Large intestine (tissue), 12 donors: ENCODE measurements at places on chromosomes 1 and 21. TPM values are rescaled to one million over a fixed set of nuclear protein-coding genes. Genes with fewer than 3 reads are reported as not detected.

Gene IL20
- 0.06 TPM for polyA plus RNA-seq

Gene NTNG1
- 4.9 TPM for polyA plus RNA-seq

Gene TRIM63
- polyA plus RNA-seq: 6.4 TPM

Gene ZSCAN20
- 2.4 TPM for polyA plus RNA-seq

Gene HCN3
- polyA plus RNA-seq: 18.3 TPM

DNA sequence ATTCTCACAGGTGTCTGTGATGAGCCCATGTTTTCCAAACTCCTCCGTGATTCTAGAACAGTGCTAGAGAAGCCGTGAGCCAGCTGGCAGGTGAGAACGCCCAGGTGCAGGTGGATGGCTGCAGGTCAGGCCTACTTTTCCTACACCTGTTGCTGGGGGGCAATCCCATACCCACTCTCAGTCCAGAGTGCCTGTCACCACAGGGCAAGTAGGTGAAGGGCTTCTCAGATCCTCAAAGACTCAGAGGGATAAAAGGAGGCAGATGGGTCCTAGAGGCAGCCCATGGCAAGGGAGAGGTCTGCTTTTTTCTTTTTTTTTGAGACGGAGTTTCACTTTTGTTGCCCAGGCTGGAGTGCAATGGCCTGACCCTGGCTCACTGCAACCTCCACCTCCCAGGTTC, 50.7 kb upstream of the H6PD start:
- H3K27me3 ChIP-seq: peaks cover 30% of the 10 kb centered on the region
- peaks cover 9% of the 10 kb centered on the region for H3K4me1 ChIP-seq
- DNase-seq: no peak
- H3K4me3 ChIP-seq: no peak overlapping the region

DNA sequence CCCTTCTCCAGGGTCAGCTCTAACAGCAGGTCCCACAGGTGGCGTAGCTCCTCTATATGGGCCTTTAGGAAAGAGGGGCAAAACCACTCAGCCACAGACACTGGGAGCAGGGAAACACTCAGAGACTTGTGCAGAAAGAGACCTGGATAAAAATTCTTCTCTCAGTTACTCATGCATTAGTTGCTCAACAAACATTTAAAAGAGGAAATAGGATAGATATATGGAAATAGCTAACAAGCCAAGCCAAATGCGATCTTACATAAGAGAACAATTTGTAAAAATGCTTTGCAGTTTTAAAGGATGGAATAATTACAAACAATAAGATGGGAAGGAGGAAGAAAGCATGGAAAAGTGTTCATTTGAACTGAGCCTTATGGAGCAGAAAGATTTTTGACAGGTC, 4.9 kb downstream of the SPTA1 start:
- H3K36me3 ChIP-seq: no peaks in the 10 kb centered on the region
- no peak for DNase-seq
- no peak overlapping the region for H3K4me3 ChIP-seq
- no peaks in the 10 kb centered on the region for H3K27me3 ChIP-seq
- no peak overlapping the region for H3K27ac ChIP-seq

DNA sequence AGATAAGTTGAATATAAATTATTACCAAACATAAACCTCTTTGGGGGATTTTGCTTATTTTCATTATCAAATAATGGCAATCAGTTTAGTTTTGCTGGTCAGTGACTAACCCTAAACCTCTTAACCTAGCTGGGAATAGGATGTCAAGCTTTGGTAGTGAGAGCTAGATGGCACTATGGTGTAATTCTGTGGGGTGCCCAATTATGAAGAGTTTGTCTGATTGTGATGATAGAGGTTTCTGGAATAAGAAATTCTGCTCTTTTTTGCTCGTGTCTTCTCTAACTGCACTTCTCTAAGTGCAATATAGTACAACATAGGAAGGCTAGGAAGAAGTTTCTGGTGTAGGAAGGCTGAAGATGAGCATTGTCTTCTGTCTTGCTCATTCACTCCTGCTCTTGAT, 59.8 kb downstream of the XCL1 start:
- no peaks in the 10 kb centered on the region for H3K36me3 ChIP-seq
- peaks cover 7% of the 10 kb centered on the region for H3K4me1 ChIP-seq
- DNase-seq: no peak
- no peak overlapping the region for H3K4me3 ChIP-seq

- no peaks in the 10 kb centered on the region for H3K27me3 ChIP-seq
- DNase-seq: no peak
- H3K36me3 ChIP-seq: no peaks in the 10 kb centered on the region
- no peak overlapping the region for H3K4me3 ChIP-seq
- no peak overlapping the region for H3K27ac ChIP-seq
Measured at GRCh38 chr1:60759291-60759690, 323.1 kb upstream of the NFIA start.

DNA sequence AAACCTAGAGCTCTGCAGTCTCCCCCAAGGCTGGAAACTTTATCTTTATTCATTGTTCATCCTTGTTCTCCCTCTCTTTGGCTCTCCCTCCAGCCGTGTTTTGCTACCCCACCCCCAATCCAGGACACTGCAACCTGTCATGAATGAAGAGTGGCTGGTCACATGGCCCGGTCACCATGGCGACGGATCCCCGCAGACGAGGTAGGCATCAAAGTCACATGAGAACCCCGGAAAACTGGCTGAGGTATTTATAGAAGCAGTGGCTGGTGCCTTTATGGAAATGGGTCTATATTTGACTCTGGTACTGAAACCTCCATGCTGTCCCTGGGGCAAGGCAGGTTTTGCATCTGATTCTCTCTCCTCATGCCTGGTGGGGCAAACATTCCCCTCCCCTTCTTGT, 13.4 kb upstream of the SLC6A17 start:
- peaks cover 65% of the 10 kb centered on the region for H3K27me3 ChIP-seq
- H3K4me1 ChIP-seq: no peaks in the 10 kb centered on the region
- H3K36me3 ChIP-seq: no peaks in the 10 kb centered on the region
- peak; percentile 35 for DNase-seq
- H3K27ac ChIP-seq: no peak overlapping the region
- no peak overlapping the region for H3K4me3 ChIP-seq

- no peak overlapping the region for H3K27ac ChIP-seq
- H3K4me1 ChIP-seq: no peaks in the 10 kb centered on the region
- H3K4me3 ChIP-seq: no peak overlapping the region
Measured at GRCh38 chr1:47469910-47470309, 32.1 kb downstream of the FOXD2 start.

GRCh38 chr1:156708218-156708661, 2.9 kb upstream of the CRABP2 start:
- DNase-seq: no peak
- no peaks in the 10 kb centered on the region for H3K36me3 ChIP-seq
- peaks cover 27% of the 10 kb centered on the region for H3K27me3 ChIP-seq
- peaks cover 44% of the 10 kb centered on the region for H3K4me1 ChIP-seq

GRCh38 chr1:63775418-63776127, 1.8 kb downstream of the ROR1 start:
- peaks cover 27% of the 10 kb centered on the region for H3K4me1 ChIP-seq
- peak overlapping the region; percentile 58 for H3K4me3 ChIP-seq
- DNase-seq: no peak
- H3K27ac ChIP-seq: no peak overlapping the region

DNA sequence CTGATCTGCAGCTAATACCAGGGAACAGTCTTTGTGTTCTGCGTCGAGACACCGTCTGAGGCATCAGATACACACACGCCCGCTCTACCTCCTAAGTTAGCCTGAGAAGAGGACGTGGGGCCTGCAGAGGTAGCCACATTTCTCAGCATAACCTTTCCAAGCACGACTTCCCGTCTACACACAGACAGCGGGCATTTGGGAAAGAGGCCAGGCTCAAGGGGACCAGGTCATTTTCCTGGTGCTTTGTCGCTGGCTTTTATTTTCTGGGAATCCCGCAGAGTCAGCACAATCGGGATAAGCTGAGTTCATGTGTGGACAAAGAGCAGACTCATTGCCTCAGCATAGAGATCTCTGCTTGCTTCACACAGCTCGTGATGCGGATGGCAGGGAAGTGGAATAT, 72.5 kb upstream of the SMYD2 start:
- H3K4me1 ChIP-seq: no peaks in the 10 kb centered on the region
- no peaks in the 10 kb centered on the region for H3K36me3 ChIP-seq
- no peak overlapping the region for H3K4me3 ChIP-seq
- no peaks in the 10 kb centered on the region for H3K27me3 ChIP-seq

DNA sequence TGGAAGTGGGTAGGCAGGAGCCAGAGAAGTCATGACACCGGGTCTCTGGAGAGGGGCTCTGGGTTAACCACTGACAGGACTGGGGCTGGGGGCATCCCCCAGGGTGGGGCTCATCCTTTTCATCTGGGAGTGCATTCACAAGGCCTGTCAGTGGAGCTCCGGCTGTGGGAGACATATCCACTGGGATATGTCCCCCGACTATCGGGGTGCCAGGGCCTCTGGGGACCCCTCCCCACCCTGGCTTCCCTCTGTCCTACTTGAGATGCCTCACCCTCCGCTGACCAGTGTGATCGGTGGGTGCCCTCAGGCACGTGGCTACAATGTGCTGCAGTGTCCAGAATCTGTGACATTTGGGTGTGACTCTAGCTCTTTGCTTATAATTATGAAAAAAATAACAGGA, 92.3 kb upstream of the CD34 start:
- H3K4me1 ChIP-seq: no peaks in the 10 kb centered on the region
- DNase-seq: no peak
- H3K36me3 ChIP-seq: no peaks in the 10 kb centered on the region
- H3K4me3 ChIP-seq: no peak overlapping the region

DNA sequence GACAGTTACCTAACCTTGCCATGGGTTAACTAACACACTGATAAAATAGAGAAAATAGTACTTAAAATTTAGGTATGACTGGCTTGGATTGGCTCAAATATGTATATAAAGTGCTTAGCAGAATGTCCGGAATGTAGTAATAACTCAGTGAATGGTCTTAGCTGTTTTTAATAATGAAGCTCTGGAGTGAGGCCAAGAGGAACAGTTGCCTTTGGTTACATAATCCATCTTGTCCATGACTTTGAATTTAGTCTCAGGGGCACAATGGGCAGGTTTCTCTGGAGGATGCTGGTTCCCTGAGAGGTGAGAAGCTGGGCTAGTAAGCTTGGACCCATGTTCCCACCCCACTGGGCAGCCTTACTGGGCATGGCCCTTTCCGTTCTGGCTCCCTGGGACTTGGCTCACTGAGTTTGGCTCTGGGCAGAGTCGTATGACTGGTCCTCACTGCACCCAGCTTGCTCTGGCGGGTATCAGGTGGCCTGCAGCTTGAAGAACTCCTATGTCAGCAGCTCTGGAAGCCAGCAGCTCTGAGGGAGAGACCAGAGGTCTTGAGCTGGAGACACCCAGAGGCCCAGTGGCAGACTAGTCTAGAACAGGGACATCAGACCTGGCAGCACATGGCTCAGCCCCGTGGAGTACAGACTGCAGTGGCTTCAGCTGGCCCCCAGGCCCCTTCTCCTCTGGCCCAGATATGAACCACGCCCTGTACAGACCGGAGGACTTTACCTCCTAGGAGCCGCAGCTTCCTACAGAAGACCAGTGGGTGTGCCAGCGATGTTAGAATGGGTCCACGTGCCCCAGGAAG, 40.4 kb downstream of the TENT5C start:
- H3K4me1 ChIP-seq: peaks cover 9% of the 10 kb centered on the region
- peak; percentile 81 for DNase-seq

- H3K27me3 ChIP-seq: no peaks in the 10 kb centered on the region
- no peaks in the 10 kb centered on the region for H3K4me1 ChIP-seq
- no peak overlapping the region for H3K27ac ChIP-seq
- DNase-seq: no peak
- H3K4me3 ChIP-seq: no peak overlapping the region
Measured at GRCh38 chr1:38889589-38889988, 8.2 kb upstream of the GJA9 start.

- H3K27ac ChIP-seq: no peak overlapping the region
- no peak for DNase-seq
- no peak overlapping the region for H3K4me3 ChIP-seq
- no peaks in the 10 kb centered on the region for H3K36me3 ChIP-seq
- no peaks in the 10 kb centered on the region for H3K27me3 ChIP-seq
- H3K4me1 ChIP-seq: peaks cover 17% of the 10 kb centered on the region
Measured at GRCh38 chr1:203295796-203296195, 9.5 kb upstream of the BTG2 start.

GRCh38 chr1:187715483-187715882, 886.7 kb downstream of the PLA2G4A start:
- no peaks in the 10 kb centered on the region for H3K4me1 ChIP-seq
- H3K27me3 ChIP-seq: no peaks in the 10 kb centered on the region
- H3K36me3 ChIP-seq: no peaks in the 10 kb centered on the region
- no peak overlapping the region for H3K27ac ChIP-seq

DNA sequence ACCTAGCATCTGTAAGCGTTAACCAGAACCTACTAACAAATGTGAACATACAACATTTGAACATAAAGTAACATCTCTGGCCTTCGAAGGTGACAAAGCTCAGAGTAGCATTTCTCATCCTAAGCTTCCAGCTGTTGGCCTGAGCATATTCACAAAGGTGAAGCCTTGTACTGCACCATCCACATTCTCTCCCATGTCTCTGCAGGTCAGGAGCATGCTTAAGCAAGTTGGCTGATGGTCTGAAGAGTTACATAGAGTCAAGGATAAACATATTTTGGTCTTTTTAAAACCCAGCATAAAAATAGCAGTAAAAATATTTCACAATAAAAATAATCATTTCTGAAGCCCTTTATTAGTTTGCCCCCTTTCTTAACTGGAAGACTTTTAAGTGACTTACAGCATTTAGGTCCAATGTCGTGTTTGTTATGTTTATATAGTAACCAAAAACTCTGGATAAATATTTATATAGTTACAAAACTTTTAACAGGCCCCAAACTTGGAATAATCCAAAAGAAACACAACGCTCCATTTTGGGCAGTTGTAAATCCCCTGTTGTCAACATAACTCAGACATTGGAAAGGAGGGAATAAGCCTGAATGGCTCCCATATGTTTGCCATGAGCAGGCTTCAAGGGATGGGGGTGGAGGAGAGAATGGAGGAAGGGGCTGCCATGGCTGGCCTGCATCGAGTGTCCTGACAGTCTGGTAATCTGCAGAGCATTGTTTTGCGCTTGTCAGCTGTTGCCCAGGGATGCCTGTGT, 42.8 kb upstream of the ENAH start:
- H3K36me3 ChIP-seq: no peaks in the 10 kb centered on the region
- peaks cover 10% of the 10 kb centered on the region for H3K4me1 ChIP-seq
- no peak for DNase-seq
- no peaks in the 10 kb centered on the region for H3K27me3 ChIP-seq
- no peak overlapping the region for H3K4me3 ChIP-seq
- no peak overlapping the region for H3K27ac ChIP-seq

DNA sequence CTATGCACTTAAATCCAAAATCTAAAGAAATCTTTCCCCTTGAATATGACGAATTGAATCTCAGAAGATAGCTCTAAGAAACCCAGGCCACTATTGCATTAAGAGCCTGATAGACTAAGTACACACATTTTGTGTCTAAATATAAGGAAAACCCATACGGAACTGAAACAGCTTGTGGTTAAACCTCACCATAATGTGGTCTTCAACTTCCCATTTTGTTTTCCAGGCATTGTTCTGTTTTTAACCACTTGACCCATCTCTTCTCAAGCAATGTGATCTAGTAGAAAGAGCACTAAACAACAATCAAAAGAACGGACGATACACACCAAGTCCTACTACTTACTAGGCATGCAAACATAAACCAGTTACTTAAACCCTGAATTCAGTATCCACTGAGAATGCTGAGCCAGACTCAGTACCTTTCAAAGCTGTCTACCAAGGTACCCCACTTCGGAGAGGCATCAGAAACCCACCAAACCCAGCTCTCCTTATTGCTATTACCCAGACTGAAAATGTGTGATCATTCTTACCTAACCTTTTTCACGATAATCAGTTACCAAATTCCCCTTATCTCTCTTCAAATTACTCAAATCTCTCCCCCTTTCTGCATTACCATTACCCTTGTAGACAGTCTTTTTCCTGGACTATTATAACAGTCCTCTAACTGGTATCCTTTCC, 12.8 kb downstream of the OTUD7B start:
- no peak overlapping the region for H3K27ac ChIP-seq
- H3K4me1 ChIP-seq: no peaks in the 10 kb centered on the region
- no peaks in the 10 kb centered on the region for H3K27me3 ChIP-seq
- no peak for DNase-seq
